ENCODE measurements at places on chromosomes 11 and 22.

- DNase-seq = no peak
Observed at GRCh38 chr11:5348551-5349194, 2.6 kb upstream of the OR51B6 start.

DNA sequence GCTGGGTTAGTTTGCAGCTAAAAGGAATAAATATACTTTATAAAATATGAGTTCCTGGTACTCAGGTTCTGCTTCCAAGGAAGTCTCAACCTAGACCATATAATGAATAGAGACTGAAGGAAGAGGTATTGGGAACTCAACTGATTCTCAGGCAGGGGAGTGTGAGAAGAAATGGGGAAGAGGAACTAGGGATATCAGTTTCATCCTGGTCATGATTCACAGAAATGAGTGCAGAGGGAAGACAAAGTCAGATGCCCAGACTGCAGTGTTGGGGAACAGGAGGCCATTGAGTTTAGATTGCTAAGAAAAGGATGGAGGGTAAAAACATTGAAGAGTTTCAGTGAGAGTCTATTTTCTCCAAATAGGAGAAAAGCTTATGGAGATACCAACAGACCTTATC lies 28.8 kb downstream of the PLAAT5 start:
- DNase-seq = no peak

GRCh38 chr11:83187465-83187864 lies 6.0 kb upstream of the ANKRD42 start:
- DNase-seq = no peak

DNA sequence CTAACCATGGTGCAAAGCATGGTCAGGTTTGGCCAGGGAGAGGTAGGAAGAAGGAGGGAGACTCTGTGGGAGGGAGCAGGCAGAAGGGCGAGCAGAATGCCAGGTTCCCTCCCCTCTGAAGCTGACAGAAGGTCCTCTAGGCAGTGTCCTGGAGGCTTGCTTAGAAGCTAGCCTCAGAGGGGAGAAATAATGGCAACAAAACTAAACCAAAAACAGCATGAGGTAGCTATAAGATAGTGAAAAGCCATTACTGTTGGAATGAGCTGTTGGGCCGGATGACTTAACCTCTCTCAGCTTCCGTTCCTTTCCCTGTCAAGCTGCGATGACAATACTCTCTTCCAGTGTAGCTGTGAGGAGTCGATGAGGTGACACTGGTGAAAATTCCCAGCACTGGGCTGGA lies 36.6 kb downstream of the RASSF10 start:
- no peak for DNase-seq

GRCh38 chr22:37287550-37287951 lies 5.2 kb downstream of the CYTH4 start:
- no peak for DNase-seq

GRCh38 chr11:78298291-78298771 lies 109.6 kb downstream of the USP35 start:
- DNase-seq = no peak

DNA sequence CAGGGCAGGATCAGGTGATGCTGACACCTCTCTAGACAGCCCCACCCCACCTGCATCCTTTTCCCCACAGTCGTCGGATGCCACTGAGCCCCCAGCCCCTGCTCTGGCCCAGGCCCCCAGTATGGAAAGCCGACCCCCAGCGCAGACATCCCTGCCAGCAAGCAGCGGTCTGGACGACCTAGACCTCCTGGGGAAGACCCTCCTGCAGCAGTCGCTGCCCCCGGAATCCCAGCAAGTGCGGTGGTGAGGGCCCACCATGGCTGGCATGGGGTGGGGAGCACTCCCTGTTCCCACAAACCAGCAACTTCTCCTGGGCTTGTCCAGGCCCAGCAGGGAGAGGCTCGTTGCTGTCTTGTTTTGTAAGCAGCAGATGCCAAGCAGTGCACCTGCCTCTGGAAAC lies 9.5 kb upstream of the SH3BP1 start:
- no peak for DNase-seq

GRCh38 chr11:79822766-79823165 lies 381.9 kb upstream of the TENM4 start:
- DNase-seq = no peak

DNA sequence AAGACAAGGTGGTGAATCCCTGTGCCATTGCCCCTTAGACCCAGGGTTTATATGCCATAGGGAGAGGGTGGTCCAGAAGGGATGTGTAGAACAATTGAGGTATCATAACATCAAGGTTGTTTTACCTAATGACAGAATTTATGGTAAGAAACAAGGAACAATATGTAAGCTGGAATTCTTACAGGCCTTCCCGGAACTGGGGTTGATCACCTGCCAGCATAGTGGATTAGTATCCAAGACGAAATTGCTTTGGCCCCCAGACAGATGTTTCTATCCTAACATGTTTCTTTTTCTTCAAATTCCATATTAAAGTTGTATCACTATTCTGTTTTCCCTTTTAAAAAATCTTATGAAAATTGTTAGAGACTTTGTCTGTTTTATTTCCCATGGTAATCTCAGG lies 343.8 kb upstream of the ANO3 start:
- no peak for DNase-seq

- no peak for DNase-seq
Observed at GRCh38 chr11:102398297-102398696, 51.3 kb downstream of the BIRC2 start.

DNA sequence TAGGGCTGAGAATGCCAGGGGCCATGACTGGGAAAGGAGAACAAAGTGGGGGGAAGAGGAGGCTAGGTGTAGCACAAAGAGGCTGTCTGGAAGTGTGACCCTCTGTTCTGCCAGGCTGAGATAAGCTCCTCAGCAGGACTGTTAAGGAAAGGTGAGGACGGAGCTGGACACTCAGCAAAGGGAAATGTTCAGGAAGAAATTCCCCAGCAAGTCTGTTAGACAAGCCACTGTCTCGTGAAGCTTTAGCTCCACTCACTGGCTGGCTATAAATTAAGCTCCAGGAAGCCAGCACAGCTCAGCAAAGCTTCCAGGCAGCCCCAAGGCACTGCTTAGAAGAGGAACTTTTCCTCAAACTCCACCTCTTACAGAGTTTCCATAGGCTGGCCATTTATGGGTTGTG lies 181.2 kb upstream of the API5 start:
- DNase-seq = no peak

GRCh38 chr11:86818462-86819192 lies 18.3 kb downstream of the PRSS23 start:
- DNase-seq = no peak

DNA sequence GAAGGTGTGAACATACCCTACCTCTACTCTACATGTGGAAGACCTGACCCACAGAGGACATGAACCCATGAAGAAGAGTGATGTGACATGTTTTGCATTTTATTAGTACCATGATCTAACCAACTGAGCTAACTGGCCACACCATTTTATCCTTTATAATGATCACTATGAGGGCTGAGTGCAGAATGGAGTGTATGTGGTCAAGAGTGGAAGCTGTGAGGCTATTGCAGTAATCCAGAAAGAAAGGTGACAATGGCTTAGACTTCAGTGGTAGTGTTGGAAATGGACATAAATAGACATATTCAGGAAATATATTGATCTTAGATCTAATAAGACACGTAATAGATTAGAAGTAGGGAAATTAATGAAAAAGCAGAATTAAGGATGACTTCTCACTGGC lies 3.8 kb downstream of the SRSF8 start:
- DNase-seq = no peak

- no peak for DNase-seq
Observed at GRCh38 chr22:35517207-35517606, 23.4 kb upstream of the RASD2 start.

- no peak for DNase-seq
Observed at GRCh38 chr22:22565981-22566380, 6.9 kb upstream of the PRAME start.

DNA sequence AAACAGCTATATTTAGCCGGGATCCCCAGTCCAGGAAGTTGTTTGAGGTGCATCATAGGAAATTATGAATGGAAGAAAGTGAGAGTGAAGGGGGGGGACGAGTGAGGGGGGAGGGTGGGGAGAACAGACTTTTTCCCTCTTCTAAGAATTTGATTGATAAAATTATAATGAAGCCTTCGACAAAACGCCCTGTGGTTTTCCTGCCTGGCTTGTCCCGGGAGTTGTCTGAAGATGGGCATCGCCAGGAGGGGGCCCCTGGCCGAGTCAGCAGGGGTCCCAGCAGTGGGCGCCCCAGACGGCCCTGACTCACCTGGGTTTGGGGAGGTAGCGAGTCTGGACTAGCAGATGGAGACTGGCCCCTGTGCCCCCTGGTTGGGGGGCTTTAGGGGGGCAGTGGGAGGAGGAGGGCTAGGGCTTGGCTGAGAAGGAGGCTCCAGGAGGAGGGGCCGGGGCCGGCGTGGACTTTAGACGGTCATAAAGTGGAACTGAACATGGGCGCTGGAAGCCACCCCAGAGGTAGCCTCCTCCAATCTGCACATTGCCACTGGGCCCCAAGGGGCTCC lies 336 bp upstream of the LIF start:
- no peak for DNase-seq
